ENCODE measurements at places on chromosomes 5 and 9.

- DNase-seq: no peak
Observed at GRCh38 chr9:68672215-68672614, 32.8 kb upstream of the PIP5K1B start.

DNA sequence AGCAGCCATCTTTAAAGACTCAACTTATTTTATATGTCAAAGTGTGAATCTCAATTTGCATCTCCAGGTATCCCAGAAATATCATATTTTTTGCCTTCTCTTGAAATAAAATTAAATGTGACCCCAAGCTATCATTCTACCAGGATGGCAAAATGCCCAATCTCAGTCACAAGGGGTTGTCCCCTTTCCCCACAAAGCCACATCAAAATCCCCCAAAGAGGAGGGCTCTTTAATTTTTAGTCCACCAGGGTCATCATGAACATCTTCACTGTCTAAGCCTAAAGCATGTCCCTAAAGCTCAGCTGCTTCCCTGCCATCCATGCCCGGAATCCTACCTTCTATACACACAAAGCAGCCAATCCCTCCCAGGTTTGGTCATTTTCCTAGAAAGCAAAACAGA lies 670.5 kb upstream of the KLF4 start:
- no peak for DNase-seq

GRCh38 chr9:117868594-117868993 lies 164.4 kb downstream of the TLR4 start:
- DNase-seq: no peak

DNA sequence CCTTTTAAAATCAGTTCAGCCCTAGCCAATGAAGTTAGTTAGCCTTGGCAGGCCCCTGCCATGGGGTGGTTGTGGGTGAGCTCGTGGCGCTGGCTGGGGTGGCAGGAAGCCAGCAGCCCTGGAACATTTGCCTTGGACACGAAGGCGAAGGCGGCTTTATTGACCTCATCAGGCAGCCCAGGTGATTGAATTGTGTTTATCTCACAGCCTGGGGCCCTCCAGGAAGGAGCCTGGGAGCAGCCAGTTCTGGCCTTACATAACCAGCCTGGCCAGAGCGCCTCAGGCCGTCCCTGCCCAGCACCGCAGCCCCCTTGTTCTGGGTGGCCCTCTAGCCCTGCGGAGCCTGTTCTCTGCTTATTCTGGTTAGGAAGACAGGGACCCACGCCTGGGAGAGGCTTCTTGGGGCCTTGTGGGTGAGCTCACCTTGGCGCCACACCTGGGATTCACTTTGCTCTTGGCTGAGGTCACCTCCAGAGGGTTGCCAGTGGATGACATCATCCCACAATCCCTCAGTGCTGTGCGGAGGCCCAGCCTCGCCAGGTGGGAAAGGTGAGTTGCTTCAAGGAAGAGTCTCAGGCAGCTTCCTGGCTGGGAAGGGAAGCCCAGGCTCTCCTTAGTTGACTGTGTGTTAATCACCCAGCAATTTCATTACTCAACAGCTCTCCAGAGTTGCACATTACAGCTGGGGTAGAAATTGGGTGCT lies 54.4 kb upstream of the RPL26L1 start:
- DNase-seq: no peak

DNA sequence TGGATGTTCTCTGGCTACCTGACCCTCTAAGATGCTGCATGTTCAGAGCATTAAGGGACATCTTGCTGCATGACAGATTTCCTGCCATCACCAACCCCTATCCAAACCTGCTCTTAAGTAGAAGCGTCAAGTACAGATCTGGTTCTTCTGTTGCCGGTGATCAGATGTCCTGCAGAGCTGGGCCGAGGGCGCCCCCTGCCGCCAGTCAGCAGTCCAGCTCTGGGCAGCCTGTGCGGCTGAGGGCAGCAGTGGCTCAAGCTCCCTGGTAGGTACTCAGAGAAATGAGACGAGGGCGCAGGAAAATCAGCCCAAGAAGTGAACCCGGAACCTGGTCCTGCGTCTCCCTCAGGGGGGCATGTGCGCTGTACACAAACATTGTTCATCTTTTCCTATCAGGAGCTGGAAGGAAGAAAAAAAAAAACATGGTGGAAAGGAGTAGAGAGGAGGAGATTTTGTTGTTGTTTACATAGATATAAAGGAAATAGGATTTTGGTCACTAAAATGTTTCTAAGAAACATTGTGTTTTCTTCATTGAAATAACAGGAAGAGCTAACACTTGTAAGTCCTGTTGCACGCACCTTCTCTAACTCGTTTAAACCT lies 95.8 kb downstream of the CFAP90 start:
- DNase-seq: peak; percentile 65

DNA sequence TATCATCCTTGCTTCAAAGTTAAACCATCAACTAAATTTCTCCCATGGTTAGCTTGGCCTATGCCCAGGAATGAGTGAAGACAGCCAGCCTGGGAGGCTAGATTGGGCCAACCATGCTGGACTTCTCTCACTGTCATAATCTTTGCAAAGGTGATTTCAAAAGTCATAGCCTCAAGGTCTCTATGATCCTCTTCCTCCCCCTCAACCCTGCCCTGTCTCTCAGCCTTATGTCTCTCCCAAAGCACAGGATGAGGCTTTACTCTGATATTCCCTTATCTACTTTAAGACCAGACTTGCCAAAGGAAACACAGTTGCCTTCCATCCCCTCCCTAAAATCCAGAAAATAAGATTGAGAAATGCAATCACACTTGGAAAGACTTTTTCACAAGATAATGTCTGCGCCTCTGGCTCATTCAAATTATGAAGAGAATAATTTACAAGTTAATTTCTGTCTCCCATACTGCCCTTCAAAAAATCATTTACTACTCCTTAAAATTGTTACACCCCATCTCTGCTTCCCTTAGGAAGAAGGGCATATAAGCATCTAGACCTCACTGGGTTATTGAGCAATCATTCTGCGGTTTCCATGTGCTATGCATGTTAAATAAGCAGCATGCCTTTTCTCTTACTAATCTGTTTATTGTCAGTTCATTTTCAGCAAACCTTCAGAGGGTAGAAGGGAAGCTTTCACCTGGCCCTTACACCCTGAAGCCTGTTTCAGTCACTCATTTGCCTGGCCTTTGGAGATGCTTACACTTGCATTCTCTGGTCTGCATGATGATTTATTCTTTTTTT lies 113.8 kb upstream of the ANKRD55 start:
- no peak for DNase-seq

DNA sequence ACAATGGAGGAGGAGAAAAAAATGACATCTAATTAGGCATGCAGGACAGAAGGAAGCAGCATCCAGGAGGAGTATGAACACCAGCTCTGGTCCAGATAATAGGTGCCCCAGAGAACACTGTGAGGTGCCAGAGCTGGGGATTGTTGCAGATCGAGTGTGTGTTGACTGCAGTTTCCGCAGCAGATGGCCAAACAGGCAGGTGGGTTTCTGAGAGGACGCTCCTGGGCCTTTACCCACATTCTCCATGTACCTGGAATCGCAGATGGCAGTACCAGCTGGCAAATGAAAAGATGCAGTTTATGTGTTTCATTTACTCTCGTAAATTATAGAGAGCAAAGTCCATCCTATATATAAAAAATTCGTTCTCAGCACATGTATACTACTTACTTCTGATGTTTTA lies 182.2 kb upstream of the ISL1 start:
- DNase-seq: no peak

GRCh38 chr5:159908591-159908940 lies 7.7 kb upstream of the ADRA1B start:
- no peak for DNase-seq

DNA sequence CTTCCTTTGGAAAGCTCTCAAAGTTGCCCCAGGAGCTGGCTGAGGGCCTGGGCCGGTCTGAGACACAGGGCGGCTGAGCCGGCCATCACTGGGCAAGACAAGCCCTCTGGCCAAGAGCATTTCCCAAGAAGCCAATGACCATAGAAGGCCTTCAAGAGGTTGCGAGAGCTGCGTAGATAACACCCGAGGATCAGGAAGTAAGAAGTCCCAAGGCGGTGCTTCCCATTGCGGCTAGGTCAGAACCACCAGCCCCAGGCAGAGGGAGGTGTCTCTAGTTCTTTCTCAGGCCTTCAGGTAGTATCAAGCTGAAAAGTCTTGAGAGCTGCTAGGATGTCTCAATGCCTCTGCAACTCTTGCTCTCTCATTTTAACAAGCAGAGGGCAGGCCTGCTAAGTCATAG lies 54.0 kb upstream of the C5orf58 start:
- no peak for DNase-seq

GRCh38 chr5:112293587-112293986 lies 125.5 kb downstream of the EPB41L4A start:
- DNase-seq: no peak

DNA sequence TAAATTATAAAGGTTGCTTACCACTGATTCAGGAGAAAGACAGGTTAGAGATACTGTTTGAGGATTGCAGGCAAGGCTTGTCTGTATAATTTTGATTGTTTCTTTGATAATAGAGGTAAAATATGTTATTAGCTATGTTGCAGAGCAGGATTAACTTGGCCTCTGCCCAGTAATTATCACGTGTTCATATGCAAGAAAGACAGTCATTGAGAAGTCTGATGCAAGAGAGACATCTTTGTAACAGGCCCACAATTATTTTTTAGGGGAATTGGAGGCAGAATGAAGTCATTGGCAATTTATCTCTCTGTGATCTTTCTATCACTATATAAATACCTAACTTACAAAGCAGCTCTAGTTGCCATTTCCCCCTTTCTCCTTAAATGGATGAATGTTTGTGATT lies 46.0 kb downstream of the SLC44A1 start:
- DNase-seq: no peak

- DNase-seq: no peak
Observed at GRCh38 chr5:32955814-32956213, 244.7 kb downstream of the NPR3 start.

DNA sequence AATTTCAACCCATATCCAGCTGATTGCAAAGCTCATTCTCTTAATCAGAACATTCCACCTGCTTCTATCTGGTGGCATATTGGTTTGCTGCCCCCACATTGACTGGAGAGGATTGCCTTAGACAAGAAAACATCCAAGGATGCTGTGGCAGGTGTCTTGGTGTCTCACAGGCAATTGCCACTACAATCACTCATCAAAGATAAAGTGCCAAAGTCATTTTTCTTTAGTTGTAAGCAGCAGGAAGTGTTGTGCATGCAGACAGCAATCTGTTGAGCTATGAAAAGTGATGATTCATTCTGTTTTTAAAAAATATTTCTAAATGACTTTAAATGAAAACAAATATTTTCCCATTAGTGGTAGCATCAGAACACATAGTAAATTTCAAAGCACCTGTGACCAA lies 53.9 kb downstream of the CDH6 start:
- no peak for DNase-seq

- no peak for DNase-seq
Observed at GRCh38 chr5:126464959-126465358, 41.8 kb downstream of the GRAMD2B start.

DNA sequence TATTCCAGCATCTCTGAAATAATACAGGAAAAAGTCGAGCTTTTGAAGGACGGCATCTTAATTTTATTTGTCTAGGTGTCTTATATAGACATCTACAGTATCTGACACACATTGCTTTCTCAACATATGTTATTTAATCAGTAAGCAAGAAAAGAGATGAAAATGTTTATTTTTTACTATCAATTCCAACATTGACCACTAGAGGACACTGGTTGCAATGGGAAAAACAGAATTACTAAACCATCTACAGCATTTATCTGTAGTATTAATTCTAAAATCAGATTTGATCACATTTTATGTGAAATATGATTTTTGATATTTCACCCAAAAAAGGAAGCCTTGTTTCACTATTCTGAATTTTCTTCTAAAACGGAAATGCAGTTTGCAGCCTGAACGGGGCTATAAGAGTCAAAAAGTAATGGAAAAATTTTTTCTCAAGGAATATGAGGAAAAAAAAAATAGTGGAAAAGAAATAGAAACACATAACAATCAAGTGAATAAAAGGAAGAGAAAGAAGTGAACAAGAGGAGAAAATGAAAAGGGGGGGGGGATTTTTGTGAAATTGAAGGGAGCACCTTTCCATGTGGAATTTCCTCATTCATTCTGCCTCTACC lies 98.6 kb downstream of the OSTF1 start:
- no peak for DNase-seq

GRCh38 chr9:124511426-124511840 lies 4.2 kb upstream of the NR5A1 start:
- no peak for DNase-seq

DNA sequence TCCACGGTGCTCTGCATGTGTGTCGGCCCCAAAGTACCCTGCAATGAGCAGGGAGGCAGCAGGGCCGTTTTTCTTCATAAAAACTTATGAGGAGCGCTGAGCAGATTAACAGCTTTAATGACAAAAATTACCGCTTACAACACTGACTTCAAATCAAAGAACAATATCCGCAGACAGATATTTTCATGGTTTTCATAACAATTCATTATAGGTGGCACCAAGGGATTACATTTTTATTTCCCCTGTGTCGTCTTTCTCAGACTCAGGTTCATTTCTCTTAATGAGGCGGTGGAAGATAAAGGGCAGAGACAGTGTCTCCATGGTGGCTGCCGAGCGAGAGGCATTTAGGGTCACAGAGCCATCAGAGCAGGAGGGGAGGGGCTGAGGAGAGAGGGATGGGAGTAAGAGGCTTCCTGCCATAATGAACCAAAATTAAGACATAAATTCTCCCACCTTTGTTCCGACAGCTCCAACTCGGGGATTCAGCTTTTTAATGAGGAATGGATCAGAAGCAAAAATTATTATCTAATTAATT lies 240.7 kb upstream of the CLINT1 start:
- DNase-seq: no peak

GRCh38 chr5:93587597-93588351 lies 4.8 kb downstream of the NR2F1 start:
- DNase-seq: no peak

DNA sequence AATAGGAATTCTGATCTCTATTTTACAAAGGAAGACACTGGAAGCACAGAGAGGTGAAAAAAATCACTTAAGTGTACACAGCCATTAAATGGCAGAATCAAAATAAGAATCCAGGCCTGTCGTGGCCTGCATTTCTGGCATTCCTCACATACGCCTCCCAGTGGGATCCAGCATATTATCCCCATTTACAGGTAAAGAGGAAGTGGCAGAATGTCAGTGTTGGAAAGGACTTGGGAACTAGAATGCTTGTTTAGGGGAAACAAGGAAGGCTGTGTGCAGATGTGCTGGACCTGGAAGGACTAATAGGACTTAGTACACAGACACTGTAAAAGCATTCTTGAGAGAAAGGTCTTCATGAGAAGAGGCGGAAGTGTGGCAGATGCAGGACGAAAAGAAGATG lies 241.8 kb downstream of the TRIM32 start:
- no peak for DNase-seq

DNA sequence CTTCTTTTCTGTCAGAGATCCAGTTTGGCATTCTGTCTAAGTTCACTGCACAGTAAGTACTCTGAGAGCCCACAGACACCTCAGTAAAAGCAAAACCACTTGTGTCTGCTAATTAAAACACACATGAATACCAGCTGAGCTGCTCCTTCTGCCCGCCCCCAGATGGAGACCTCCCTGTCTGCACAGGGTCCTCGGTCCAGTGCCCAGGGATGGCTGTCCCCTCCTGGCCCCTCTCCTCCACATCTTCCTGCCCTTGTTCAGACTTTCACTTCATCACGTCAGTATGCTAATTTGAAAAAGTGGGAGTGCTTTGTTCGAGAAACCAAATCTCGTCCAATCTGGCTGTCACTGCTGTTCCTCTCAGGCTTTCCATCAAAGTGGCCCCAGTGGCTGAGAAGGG lies 43.5 kb downstream of the LIX1 start:
- DNase-seq: no peak

All from activated T-cell treated with anti-CD3 and anti-CD28 coated beads, Interleukin-2, amount 50 U/mL, for 72 hours (primary cell).